Pancreas (tissue), 10 donors: ENCODE measurements at places on chromosomes 12 and 14. TPM values are rescaled to one million over a fixed set of nuclear protein-coding genes. Genes with fewer than 3 reads are reported as not detected.

Gene RNF34
- 14.0 TPM for total RNA-seq

Gene SLC35E3
- 5.0 TPM for total RNA-seq

Gene MAPKAPK5
- total RNA-seq, result 15.4 TPM

Gene CARMIL3
- total RNA-seq, result 1.00 TPM

Gene PIK3C2G
- total RNA-seq, result 1.9 TPM

Gene RD3L
- not detected for total RNA-seq

Gene P2RX2
- not detected for total RNA-seq

Gene C12orf50
- total RNA-seq, result not detected

Gene LIN7A
- total RNA-seq, result 0.78 TPM

DNA sequence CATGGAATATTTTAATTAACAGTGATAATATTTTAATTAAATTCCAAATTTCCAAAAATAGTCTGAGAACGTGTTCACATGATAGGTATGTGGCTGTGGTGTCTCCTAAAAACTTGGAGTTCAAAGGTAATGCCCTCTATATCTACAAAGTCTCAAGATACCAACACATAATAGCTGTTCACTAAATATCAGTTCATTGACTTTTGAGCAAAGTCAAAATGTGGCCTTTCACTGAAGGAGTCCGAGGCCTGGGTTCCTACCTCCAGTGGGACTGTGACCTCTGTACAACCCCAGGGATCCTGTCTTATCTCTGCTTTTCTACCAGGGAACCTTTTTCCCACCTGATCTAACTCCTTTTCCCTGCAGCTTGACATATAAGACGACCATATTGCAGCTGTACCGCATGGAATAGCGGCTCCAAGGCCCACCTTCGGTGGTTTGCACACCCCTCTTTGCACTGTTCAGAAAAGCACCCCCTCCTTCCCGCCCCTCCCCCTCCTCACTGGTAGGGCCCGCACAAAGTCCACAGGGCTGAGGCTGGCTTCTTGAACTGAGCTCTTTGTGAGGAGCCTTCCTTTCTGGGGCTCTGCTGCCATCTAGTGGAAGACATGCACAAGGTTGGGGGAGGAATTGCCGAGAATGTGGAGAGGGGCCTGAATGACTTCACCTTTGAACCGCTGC, 3.1 kb downstream of the CCND2 start:
- no peaks in the 10 kb centered on the region for H3K36me3 ChIP-seq
- H3K4me3 ChIP-seq, result peak overlapping the region; percentile 66
- H3K27ac ChIP-seq, result no peak overlapping the region
- H3K4me1 ChIP-seq, result peaks cover 16% of the 10 kb centered on the region

- no peak overlapping the region for H3K27ac ChIP-seq
- DNase-seq, result no peak
- H3K4me3 ChIP-seq, result no peak overlapping the region
- no peaks in the 10 kb centered on the region for H3K27me3 ChIP-seq
These were observed 35.3 kb upstream of the TMTC1 start for GRCh38 chr12:29818916-29819623.

GRCh38 chr14:100409003-100409360, 85.8 kb downstream of the SLC25A47 start:
- H3K4me3 ChIP-seq, result no peak overlapping the region
- no peak for DNase-seq

DNA sequence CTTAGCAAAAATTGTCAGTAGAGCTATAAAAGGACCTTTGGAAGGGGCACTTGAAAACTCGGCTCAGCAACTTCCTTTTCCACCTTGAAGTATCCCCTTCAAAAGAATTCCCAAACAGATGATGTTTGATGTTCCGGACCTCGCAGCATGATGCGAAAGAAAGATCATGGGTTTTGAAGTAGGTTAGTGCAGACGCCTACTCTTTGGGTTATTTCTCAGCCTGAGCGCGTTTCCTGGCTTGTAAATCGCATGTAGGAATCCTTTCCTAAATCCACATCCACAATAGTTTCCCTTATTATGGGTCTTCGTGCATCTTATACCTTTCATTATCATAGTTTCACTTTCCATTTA, 584 bp upstream of the NEDD1 start:
- no peak for DNase-seq
- H3K27me3 ChIP-seq, result no peaks in the 10 kb centered on the region
- H3K4me3 ChIP-seq, result peak overlapping the region; percentile 89
- peaks cover 6% of the 10 kb centered on the region for H3K4me1 ChIP-seq
- H3K36me3 ChIP-seq, result no peaks in the 10 kb centered on the region

- H3K4me1 ChIP-seq, result no peaks in the 10 kb centered on the region
- no peak overlapping the region for H3K27ac ChIP-seq
- H3K36me3 ChIP-seq, result no peaks in the 10 kb centered on the region
- no peak overlapping the region for H3K4me3 ChIP-seq
These were observed 950 bp downstream of the IFI27 start for GRCh38 chr14:94111276-94112095.

DNA sequence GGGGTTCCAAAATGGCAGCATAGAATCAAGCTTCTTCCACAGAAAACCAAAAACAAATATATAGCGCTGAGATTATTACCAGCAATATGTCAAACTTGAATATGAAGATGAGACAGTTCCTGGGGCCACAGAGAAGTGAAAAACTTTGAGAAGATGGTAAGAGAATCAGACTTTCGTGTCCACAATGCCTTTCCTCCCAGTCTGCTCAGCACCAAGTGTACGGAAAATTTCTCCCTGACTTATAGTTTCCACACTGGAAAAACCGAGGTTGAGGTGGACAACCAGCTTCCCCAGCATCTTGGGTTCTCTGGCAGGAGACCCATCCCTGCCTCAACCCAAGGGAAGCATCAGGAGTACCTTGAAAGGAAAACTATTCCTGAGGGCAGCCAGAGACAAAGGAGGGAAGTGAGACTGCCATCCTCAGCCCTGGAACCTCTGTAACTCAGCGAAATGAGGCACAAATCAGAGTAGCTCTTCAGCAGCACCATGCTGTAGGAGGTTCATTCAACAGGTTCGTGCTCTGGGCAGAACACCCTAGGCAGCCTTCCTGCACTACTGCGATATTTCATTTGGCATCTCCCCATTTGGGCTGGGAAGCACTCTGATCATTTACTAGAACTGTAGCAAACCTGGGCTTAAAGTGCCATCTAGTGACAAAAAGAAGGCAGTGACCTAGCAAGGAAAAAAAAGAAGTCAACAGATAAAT, 52.4 kb upstream of the CAPRIN2 start:
- H3K4me1 ChIP-seq, result no peaks in the 10 kb centered on the region
- DNase-seq, result peak; percentile 56
- no peaks in the 10 kb centered on the region for H3K27me3 ChIP-seq

DNA sequence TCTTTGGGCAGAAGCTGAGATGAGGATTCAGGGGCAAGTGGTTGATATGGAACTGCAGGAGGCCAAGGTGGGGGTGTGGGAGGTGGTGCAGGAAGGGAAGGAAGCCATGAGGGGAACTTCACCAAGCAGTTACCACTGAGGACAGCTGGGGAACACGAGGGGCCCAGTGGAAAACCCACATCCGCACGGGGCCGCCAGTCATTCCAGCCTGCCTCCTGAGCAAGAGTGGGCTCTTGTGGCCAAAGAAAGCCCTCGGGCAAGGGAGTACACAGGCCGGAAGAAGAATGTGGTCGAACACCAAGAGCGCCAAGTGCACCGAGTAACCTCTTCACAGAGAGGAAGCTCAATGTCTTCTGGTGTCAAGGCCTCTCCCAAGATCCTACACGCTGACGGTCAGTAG, 252.2 kb upstream of the FOXN3 start:
- no peak overlapping the region for H3K4me3 ChIP-seq
- DNase-seq, result no peak
- H3K27ac ChIP-seq, result no peak overlapping the region
- H3K4me1 ChIP-seq, result no peaks in the 10 kb centered on the region
- no peaks in the 10 kb centered on the region for H3K27me3 ChIP-seq
- H3K36me3 ChIP-seq, result no peaks in the 10 kb centered on the region

DNA sequence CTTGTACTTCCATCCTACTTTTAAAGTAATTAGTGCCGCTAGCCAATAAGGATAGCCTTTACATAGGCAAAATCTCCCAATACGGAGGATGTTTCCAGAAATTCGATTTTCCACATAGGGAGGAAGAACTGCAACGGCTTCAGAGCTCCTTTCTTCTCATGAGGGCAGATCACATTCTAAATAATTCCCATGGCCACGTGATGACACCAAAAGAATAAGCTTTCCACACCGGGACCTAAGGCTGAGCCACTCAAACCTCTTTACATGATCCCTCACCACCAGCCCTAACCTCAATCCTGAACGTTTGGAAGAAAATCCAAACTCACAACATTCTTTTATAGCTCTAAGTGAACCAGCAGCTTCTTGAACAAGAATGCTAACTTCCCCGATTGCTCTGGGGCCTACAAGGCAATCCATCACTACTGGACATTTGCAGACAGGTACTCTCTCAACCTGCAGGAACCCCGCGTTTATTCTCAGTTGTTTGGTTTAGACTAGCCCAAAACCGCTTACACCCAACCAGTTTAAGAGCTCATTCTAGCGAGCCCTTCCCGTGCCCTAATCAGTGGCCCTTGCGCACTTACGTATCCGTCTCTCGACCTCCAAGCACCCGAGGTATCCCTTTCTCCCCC, 884 bp downstream of the CAPRIN2 start:
- no peaks in the 10 kb centered on the region for H3K36me3 ChIP-seq
- H3K27ac ChIP-seq, result peak overlapping the region; percentile 77
- peak overlapping the region; percentile 61 for H3K4me3 ChIP-seq
- no peaks in the 10 kb centered on the region for H3K27me3 ChIP-seq

DNA sequence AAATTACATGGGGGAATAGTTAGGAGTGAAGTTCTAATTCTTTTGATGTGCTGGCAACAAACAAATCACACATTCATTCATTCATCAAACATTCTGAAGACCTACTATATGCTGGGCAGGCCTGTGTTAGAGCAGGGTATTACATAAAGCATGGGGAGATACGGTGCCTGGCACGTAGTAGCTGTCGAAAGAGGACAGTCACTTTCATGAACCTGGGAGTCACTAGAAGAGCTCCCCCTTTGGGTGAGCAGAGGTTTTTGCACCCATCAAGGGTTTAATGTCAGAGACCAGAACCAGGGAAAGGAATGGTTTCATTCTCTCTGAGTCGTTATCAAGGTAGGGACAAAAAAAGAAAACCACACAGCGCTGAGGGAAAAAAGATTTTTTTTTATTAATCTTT, 10.0 kb downstream of the LHX5 start:
- H3K36me3 ChIP-seq, result no peaks in the 10 kb centered on the region
- H3K27me3 ChIP-seq, result peaks cover 14% of the 10 kb centered on the region
- peaks cover 3% of the 10 kb centered on the region for H3K4me1 ChIP-seq
- no peak overlapping the region for H3K4me3 ChIP-seq

GRCh38 chr12:120331390-120331789, 3.8 kb upstream of the PLA2G1B start:
- H3K4me3 ChIP-seq, result no peak overlapping the region
- H3K27ac ChIP-seq, result peak overlapping the region; percentile 79

- DNase-seq, result no peak
- no peak overlapping the region for H3K4me3 ChIP-seq
- no peak overlapping the region for H3K27ac ChIP-seq
- H3K36me3 ChIP-seq, result no peaks in the 10 kb centered on the region
- H3K4me1 ChIP-seq, result no peaks in the 10 kb centered on the region
These were observed 98.7 kb downstream of the BBS10 start for GRCh38 chr12:76249501-76249900.

- H3K4me1 ChIP-seq, result peaks cover 23% of the 10 kb centered on the region
- H3K36me3 ChIP-seq, result no peaks in the 10 kb centered on the region
- H3K4me3 ChIP-seq, result no peak overlapping the region
- no peak overlapping the region for H3K27ac ChIP-seq
- DNase-seq, result no peak
These were observed 1.9 kb upstream of the MMP17 start for GRCh38 chr12:131826097-131826928.

GRCh38 chr14:74938531-74939495, 15.8 kb upstream of the RPS6KL1 start:
- no peak overlapping the region for H3K27ac ChIP-seq
- no peaks in the 10 kb centered on the region for H3K36me3 ChIP-seq
- H3K4me3 ChIP-seq, result no peak overlapping the region

DNA sequence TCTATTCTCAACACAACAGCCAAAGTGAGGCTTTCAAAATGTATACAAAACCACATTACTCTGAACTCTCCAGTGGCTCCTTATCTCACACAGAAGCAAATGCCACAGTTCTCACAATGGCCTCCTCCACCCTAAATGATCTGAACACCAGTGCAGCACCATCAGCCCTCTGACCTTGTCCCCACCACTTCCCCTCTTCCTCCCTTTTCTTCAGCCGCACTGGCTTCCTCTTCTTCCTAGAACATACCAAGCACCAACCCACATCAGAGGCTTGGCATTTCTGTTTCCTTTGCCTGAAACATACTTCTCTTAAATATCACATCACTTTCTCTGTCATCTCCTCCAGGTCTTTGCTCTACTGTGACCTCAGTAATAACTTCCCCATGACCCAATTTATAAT, 66.3 kb downstream of the GPR135 start:
- no peaks in the 10 kb centered on the region for H3K27me3 ChIP-seq
- H3K36me3 ChIP-seq, result no peaks in the 10 kb centered on the region
- no peak for DNase-seq
- no peak overlapping the region for H3K4me3 ChIP-seq
- H3K27ac ChIP-seq, result no peak overlapping the region

- H3K4me3 ChIP-seq, result no peak overlapping the region
- no peaks in the 10 kb centered on the region for H3K4me1 ChIP-seq
- H3K36me3 ChIP-seq, result no peaks in the 10 kb centered on the region
- no peak for DNase-seq
These were observed 207.4 kb upstream of the EEA1 start for GRCh38 chr12:93136253-93137055.

- no peak for DNase-seq
- H3K4me3 ChIP-seq, result no peak overlapping the region
- no peaks in the 10 kb centered on the region for H3K4me1 ChIP-seq
- no peak overlapping the region for H3K27ac ChIP-seq
- H3K27me3 ChIP-seq, result no peaks in the 10 kb centered on the region
- H3K36me3 ChIP-seq, result no peaks in the 10 kb centered on the region
These were observed 62.8 kb downstream of the EXOC5 start for GRCh38 chr14:57205938-57206337.

- H3K4me1 ChIP-seq, result no peaks in the 10 kb centered on the region
- no peak for DNase-seq
- H3K4me3 ChIP-seq, result no peak overlapping the region
- no peaks in the 10 kb centered on the region for H3K27me3 ChIP-seq
These were observed 34.5 kb downstream of the VDR start for GRCh38 chr12:47870175-47870781.

GRCh38 chr12:48037267-48037915, 33.1 kb upstream of the COL2A1 start:
- no peak overlapping the region for H3K4me3 ChIP-seq
- DNase-seq, result no peak
- H3K27me3 ChIP-seq, result no peaks in the 10 kb centered on the region
- no peaks in the 10 kb centered on the region for H3K4me1 ChIP-seq

- DNase-seq, result no peak
- H3K4me1 ChIP-seq, result no peaks in the 10 kb centered on the region
- H3K4me3 ChIP-seq, result no peak overlapping the region
- H3K27ac ChIP-seq, result no peak overlapping the region
- no peaks in the 10 kb centered on the region for H3K36me3 ChIP-seq
These were observed 14.4 kb upstream of the TCP11L2 start for GRCh38 chr12:106288101-106288493.

- no peaks in the 10 kb centered on the region for H3K36me3 ChIP-seq
- H3K27ac ChIP-seq, result no peak overlapping the region
- no peak for DNase-seq
- H3K27me3 ChIP-seq, result no peaks in the 10 kb centered on the region
These were observed 356.9 kb upstream of the LMO3 start for GRCh38 chr12:16962889-16963288.

GRCh38 chr12:85814741-85815140, 21.5 kb downstream of the RASSF9 start:
- no peaks in the 10 kb centered on the region for H3K4me1 ChIP-seq
- no peaks in the 10 kb centered on the region for H3K27me3 ChIP-seq
- no peaks in the 10 kb centered on the region for H3K36me3 ChIP-seq
- no peak overlapping the region for H3K27ac ChIP-seq
- no peak for DNase-seq

- H3K4me1 ChIP-seq, result no peaks in the 10 kb centered on the region
- H3K36me3 ChIP-seq, result no peaks in the 10 kb centered on the region
- no peak overlapping the region for H3K27ac ChIP-seq
- no peak for DNase-seq
These were observed 85.1 kb upstream of the WSCD2 start for GRCh38 chr12:108043750-108044533.
